Activated CD4-positive, alpha-beta T cell treated with anti-CD3 and anti-CD28 coated beads, Interleukin-2, amount 50 U/mL, for 4 hours (primary cell): ENCODE measurements at places on chromosomes 3 and 15.

- DNase-seq = no peak
Observed at GRCh38 chr15:28930476-28931291, 44.9 kb downstream of the APBA2 start.

GRCh38 chr3:170517242-170517945, 68.5 kb downstream of the SLC7A14 start:
- DNase-seq = no peak

GRCh38 chr3:128426128-128426921, 40.4 kb downstream of the DNAJB8 start:
- peak; percentile 39 for DNase-seq

DNA sequence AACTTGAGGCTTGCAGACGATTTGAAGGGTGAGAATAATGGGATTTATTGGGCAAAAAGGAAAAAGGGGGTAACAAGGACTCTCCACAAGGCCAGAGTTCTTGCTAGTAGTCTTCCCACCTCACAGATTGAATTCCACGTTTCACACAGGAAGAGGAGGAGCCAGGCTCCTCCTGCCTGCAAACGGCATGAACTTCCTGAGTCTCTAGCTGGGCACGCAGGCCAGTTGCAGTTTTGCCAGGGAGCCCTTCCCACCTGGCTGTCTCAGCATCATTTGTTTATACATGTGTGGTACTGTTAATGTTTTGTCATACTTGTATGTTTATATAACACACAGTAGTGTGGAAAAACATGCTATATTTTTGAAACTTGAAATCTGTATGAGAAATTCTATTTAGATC, 155.0 kb downstream of the NLGN1 start:
- no peak for DNase-seq

DNA sequence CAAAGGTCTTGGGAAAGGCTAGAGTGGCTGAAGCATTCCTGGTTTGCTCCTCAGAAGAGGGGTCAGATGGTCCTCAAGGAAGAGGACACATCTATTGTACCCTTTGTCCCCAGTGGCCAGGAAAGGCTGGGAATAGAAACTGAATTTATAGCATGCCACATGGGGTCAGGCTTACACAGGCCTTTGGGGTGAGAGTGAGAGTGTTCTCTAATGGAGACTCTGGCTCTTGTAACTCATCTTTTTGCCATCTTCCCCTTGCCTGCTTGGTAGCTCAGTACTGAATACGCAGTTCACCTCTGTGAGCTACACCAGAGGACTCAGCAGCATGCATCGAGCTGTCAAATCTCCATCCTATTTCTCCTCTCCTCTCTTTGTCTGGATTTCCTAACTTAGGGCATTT, 87.5 kb downstream of the ATP2B2 start:
- no peak for DNase-seq

- no peak for DNase-seq
Observed at GRCh38 chr3:136856665-136857064, 5.3 kb upstream of the NCK1 start.

DNA sequence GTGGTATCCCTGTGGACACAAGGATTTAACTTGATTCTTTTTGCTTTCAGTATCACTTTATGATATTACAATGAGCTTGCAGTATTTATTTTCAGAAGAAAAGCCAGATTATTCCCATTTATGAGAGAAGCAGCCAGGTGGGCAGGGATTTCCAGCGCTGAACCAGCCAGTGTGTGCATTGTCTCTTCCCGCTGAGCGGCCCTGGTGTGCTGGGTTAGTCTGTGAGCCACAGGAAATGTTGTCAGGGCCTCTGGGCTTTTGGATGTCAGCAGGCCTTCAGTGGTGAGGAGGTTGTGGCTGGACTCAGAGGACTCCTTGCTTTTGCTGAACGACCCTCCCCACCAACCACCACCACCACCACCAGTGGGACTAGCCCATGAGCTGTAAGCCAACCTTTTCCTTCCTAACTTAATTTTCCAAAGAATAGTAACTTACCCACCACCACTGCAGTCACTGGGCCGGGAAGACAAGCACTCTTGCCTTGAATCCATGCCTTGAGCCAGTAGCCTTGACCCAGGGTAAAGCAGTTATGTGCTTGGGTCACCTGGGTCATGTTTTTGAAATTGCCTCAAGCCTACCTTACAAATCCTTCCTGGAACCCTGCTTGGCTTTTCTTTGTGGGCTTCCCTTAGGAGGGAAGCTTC, 33.1 kb downstream of the FLNB start:
- DNase-seq = no peak

- no peak for DNase-seq
Observed at GRCh38 chr15:100114571-100114970, 227.2 kb downstream of the ADAMTS17 start.

- DNase-seq = no peak
Observed at GRCh38 chr3:102004561-102004960, 155.2 kb downstream of the NFKBIZ start.

GRCh38 chr3:76040946-76041345, 255.6 kb upstream of the ZNF717 start:
- DNase-seq = no peak

DNA sequence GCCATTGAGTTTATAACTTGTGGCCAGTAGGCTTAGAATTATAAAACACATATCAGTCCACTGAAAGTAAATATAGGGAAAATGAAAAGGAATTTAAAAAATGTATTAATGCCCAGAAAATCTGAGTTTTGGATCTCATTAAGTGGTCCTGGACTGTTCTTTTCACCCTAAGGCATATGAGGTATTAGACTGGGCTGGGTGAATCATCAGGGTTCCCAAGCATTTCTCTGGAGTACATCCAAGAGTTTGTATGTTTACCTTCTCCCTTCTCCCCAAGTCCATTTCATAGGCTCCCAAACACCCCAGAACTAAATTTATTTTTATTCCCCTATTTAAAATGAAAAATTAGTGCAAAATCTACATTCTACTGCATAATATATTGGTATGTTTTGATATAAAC, 31.9 kb upstream of the SPTSSB start:
- no peak for DNase-seq

GRCh38 chr3:190086191-190086590, 34.5 kb downstream of the P3H2 start:
- DNase-seq = no peak

DNA sequence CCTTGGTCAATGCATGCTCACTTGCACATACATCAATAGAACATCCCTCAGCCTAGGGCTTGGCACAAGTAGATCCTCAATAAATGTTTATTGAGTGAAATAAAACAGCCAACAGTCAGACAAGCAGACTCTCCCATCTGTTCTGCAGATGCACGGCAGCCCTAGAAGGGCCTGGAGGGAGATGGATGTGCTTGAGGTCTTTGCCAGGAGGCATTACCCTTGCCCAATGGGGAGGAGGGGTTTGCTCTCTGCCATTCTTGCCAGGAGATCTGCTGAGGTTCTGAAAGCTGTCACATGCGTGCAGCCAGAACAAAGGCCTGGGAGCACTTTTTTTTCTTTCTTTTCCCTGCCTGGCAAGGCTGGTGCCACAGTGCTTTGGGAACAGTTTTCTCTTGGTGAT, 349.3 kb upstream of the THRB start:
- no peak for DNase-seq

GRCh38 chr15:78131295-78132061, at the start of gene CIB2:
Gene CIB2 (minus strand): TSS chr15:78131445. CDS start chr15:78131215, 230 bp downstream.
- DNase-seq = peak; percentile 64

DNA sequence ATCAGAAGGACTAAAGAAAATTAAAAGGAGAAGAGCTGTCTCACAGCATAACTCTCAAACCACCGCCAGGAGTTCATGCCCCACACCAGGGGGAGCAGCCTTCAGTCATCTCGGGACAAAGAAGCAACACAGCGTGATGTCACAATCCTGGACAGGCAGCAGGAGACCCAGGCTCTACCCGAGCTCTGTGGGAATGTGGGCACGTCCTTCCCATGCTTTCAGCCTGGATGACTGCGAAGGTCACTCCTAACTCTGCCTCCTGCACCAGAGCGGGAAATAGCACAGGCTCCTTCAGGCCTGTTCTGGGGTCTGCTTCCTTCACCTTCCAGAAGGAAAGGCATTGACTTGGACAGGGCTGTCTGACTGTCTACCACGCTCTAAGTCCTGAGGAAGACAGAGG, 31.3 kb downstream of the NOX5 start:
- no peak for DNase-seq

DNA sequence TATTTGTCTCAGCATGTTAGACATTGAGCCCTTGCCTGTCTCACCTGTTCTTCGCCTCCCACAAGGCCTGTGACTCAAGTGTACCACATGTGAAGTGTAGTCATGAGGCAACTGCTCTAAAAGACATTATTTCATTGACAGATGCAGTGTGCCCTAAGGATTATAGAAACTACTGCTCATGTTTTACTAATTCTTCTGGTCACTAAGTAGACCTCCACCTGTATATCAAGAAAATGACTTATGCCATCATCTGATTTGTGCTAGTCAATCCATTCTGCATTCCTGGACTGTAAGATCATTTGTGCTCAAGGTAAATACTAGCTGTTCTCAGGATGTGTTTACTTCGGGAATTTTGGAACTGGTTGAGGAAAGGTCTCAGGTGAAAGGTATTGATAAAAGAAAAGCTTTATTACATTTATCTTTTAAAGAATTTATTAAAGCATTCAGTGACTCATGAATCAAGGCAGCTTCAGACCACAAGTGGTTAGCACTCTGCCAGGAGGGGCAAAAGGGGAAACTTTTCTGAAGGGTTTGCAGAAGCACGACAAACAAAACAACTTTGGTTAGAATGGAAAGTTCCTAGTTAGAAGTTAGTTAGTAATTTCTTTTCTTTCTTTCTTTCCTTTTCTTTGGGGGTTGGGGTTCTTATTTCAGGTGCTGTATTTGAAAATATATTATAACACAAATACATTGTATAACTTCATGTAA, 465.3 kb upstream of the CBLB start:
- peak; percentile 55 for DNase-seq

GRCh38 chr3:110575702-110576101, 495.9 kb upstream of the NECTIN3 start:
- DNase-seq = no peak

DNA sequence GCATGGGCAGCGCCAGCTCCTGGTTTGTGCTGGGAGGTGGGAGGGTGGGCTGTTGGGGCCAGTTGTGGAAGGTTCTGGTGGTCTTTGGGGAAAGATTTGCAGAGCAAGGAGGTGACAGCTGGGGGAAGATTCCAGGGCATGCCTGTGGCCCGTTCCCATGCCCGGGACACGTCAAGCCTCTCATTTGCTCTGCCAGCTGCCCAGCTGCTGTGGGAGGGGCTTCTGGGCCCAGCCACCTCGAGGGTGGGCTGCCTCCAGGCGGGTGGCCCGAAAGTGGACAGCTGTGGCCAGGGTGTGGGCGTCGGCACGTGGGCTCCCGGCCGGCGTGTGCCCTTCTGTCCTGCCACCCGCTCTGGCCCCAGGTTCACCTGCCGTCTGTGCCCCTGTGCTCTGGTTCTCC, 17.2 kb downstream of the PLXNA1 start:
- DNase-seq = no peak

- DNase-seq = peak; percentile 81
Observed at GRCh38 chr15:70492240-70493177, 270.8 kb downstream of the UACA start.

DNA sequence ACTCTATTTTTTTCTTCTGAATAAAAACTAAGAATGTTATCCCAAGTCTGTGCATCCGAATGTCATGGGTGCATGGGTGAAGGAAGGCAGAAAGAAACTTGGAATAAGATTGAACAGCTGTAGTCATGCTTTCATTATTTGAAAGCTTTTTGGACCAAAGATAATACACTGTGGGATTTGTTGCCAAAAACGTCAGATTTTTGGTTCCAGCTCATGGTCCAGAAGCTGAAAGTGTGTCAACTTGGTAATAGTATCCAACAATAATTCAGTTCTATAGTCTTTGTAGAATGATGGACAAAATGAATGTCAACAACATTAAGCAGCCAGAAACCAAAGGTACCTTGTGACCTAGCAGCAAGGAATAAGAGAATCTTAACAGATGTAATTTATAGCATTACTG, 327.9 kb upstream of the ADAMTS9 start:
- DNase-seq = no peak

- no peak for DNase-seq
Observed at GRCh38 chr3:177538750-177539730, 341.8 kb upstream of the TBL1XR1 start.

DNA sequence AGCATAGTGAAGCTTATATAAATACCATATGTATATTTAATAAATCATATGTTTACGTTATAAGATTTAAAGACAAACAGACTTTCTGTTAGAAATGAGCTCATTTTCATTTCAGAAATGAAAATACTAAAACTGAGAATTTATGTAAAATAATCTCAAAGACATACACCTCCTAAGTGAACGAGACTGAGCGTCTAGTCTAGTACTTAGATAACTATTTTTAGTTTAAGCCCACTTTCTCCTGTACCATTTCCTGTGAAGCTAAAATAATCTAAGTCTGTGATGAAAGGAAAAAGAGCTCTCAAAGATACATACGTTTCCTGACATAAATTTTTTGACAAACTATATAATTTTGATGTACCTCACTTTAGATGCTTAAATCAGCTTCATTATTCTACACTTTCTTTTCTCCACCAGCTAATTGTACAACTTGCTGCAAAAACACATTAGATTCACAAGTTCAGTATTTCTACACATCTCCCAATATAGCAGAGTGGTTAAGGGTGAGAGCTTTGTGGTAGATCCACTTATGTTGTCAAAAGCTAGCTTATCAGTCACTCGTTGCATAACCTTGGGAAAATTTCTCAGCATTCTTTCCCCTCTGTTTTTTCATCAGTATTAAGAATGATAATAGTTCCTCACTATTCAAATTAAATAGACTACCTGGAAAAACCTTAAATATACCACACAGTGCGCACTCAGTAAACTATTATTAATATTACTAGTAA, 703.0 kb downstream of the PLOD2 start:
- DNase-seq = no peak

DNA sequence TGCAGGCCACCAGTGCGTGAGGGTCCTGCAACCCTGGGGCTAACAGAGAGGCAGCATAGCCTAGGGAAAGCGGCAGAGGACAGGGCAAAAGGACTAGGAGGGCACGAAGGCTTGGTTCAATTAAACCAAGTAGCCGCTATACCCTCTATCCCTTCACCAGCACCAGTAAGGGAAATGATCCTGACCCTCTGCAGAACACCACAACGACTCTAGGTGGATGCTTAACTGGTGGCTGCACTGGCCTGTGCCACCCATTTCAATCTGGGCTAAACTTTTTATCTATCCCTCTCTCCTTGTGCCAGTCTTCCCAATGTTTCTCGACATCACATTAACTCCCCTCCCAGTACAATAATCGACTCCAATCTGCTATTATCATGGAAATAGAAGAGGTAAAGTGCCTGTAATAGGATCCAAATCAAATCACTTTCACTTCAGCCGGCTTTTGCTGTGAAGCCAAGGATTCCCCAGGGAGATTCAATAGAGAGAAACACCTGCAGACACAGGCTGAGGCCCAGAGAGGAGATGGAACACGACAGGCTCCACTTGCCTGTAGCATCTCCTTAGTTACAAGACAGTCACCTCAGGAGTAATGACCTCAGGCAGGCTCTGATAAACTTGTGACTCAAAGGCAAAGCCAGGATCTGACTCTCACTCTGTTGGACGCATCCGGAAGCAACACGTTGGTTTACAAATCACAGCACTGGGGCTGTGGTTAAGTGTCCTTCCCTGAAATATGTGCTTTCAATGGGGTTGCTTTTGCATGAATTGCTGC, 791.6 kb upstream of the ARRDC4 start:
- DNase-seq = no peak

GRCh38 chr3:169118666-169119370, 544.7 kb downstream of the MECOM start:
- no peak for DNase-seq

- DNase-seq = no peak
Observed at GRCh38 chr3:5799398-5799797, 611.9 kb downstream of the EDEM1 start.
